GM03348 (cell line): ENCODE measurements at places on chromosomes 3 and 15.

GRCh38 chr3:23219117-23219516 lies 16.0 kb downstream of the UBE2E2 start:
- no peak for DNase-seq

DNA sequence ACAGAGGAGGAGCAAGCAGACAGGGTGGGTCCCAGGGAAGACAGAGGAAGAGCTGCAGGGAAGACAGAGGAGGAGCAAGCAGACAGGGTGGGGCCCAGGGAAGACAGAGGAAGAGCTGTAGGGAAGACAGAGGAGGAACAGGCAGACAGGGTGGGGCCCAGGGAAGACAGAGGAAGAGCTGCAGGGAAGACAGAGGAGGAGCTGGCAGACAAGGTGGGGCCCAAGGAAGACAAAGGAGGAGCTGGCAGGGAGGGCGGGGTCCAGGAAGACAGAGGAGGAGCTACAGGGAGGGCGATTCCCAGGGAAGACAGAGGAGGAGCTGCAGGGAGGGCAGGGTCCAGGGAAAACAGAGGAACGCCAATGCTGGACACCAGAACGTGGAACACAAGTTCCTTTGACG lies 66.5 kb downstream of the PLXNA1 start:
- DNase-seq, result no peak

DNA sequence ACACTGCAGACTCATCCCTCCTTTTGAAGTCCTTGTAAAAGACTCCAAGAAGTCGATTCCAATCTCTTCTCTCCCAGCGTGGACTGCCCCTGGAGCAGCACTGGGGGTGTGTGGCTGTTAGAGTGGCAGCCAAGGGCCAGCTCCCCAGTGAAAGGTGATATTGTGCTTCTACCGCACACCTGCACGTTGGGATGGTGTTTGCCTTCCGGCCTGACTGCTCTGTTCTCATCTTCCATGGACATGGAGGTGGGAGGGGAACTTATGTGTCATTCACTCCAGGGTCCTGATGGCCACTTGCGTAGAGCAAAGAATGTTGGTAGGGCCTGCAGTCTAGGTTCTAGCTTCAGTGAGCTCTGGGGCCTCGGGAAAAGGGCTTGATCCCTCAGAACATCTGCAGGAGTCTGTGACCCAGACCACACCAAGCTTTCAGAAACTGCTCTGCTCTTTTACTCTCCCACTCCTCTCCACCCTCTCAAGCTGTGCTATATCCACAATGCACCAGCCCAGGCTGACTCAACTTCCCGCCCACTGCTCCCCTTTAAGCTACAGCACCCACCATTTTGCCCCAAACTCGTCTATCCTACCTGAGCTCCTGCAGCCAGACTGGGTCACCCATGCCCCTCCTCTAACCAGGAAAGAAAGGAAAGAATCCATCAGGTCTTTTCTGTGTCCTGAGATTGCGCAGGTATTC lies 31.3 kb downstream of the LIPC start:
- DNase-seq, result no peak

- peak; percentile 82 for DNase-seq
These were observed 63.7 kb downstream of the SLC12A8 start for GRCh38 chr3:125148836-125149235.

- peak; percentile 78 for DNase-seq
These were observed 240.8 kb upstream of the KCNMB2 start for GRCh38 chr3:178295292-178295912.

DNA sequence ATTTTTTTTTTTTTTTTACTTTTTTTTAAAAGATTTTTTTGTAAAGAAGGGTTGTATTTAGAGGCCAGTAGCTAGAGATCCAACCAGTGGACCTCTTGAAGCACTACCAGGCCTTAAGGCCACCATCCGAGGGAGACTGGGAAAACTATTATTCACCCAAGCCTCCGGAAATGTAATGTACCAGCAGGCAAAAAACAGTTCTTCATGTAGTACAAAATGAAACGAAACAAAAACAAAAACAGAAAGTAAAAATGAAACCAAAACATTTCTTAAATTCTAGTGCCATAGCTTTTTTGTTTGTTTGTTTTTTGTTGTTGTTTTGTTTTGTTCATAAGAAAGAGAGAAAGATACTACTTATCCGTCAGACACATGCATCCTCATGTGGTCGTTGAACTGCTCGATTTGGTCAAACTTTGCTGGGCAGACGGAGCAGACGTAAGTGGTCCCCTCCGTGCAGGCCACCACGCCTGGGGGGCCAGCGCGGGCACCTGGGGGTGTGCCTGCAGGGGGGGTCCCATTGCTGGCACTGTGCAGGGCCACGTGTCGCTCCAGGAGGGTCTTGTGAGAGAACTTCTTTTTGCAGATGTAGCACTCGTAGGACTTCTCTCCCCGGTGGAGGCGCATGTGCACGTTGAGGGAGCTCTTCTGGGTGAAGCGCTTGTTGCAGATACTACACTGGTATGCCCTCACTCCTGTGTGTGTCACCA lies 45.0 kb downstream of the TIGIT start:
- DNase-seq, result no peak

GRCh38 chr3:20668411-20668810 lies 482.4 kb upstream of the SGO1 start:
- no peak for DNase-seq

GRCh38 chr15:39595338-39596221 lies 14.7 kb downstream of the THBS1 start:
- no peak for DNase-seq

GRCh38 chr3:22846566-22846965 lies 356.6 kb upstream of the UBE2E2 start:
- DNase-seq, result no peak

GRCh38 chr3:12224181-12225147 lies 64.4 kb upstream of the PPARG start:
- no peak for DNase-seq

DNA sequence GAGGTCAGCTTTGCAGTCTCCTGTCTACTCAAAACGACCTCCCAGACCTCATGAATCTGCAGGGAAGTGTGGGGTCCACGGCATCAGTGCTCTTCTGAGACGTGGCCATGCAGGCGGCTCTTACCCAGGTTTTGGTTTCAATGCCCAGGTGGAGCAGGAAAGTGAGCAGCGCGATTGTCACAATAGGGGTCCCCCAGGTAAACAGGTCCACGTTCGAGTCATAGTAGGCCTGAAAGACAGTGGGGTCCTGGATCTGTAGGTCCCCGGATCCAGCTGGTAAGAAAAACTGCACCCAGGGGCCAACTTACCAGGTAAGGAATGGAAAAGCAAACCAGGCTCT lies 182.5 kb downstream of the ATP10A start:
- no peak for DNase-seq

DNA sequence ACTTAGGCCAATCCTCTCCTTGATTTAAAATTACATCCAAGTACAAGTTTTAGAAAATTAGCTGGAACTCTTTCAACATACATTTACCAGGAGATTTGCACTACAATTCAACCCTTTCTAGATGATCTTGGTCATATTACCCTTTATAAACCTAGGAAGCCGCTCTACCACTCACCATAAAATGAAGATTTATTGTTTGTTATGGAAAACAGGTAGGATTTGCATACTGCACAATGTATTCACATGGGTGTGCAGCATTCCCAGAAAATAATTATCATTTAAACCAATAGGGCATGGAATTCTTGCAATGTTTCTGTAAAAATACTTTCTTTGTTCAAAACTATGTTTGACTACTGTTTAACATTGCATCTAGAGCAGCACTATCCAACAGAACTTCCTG lies 18.4 kb upstream of the RETNLB start:
- DNase-seq, result no peak

GRCh38 chr15:83462953-83463433 lies 15.9 kb downstream of the SH3GL3 start:
- no peak for DNase-seq

GRCh38 chr15:75785771-75786574 lies 57.3 kb upstream of the UBE2Q2 start:
- no peak for DNase-seq

DNA sequence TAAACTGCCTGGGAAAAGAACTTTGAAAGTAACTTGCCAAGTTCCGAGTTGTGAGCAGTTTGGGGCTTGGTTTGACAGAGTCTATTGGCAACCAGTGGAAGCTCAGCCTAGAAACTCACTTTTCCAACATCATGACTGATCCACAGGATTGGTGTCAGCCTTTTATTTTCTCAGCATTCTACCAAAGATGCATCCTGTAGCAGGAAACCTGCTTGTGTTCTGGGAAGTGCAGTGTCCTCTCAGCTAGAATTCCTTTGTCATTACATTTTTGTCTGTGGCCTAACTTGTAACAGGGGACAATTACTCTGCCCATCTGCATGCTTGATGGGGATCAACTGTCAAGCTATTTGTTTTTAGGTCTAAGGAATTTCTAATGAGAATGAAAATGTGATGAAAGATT lies 116.7 kb upstream of the LMOD3 start:
- DNase-seq, result no peak

- no peak for DNase-seq
These were observed 163.1 kb downstream of the MYRIP start for GRCh38 chr3:39972508-39972907.

DNA sequence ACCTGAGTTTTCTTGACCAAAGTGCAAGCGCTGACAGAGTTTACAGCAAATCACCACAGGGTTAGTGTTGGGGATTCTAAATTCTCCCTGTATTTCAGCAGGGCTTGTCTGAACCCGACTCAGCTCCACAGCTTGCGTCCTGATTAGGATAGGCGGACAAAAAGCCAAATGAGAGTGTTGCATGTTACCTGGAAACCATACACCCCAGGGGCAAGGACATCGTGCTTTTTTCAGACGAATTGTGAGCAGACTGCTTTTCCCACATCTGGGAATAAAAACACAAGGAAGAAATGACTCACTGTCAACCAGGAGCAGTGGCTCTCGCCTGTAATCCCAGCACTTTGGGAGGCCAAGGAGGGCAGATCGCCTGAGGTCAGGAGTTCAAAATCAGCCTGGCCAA lies 3.0 kb downstream of the DZIP1L start:
- DNase-seq, result no peak

DNA sequence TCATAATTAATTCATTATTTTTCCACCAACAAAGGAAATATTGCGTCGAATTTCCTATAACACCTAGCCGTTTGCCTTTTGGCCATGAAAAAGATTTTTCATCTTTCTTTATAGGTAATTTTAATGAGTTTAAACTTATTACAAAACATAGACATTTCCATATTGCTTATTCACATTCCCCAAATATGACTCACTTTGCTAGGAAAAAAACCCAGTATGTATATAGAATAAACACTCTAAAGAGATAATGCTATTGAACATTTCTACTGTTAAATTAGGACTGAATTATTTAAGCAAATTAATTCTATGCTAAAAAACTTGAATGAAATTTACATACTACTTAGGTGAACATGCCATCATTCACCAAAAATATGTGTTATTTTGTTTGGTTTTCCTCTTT lies 16.2 kb downstream of the ZPLD1 start:
- no peak for DNase-seq

DNA sequence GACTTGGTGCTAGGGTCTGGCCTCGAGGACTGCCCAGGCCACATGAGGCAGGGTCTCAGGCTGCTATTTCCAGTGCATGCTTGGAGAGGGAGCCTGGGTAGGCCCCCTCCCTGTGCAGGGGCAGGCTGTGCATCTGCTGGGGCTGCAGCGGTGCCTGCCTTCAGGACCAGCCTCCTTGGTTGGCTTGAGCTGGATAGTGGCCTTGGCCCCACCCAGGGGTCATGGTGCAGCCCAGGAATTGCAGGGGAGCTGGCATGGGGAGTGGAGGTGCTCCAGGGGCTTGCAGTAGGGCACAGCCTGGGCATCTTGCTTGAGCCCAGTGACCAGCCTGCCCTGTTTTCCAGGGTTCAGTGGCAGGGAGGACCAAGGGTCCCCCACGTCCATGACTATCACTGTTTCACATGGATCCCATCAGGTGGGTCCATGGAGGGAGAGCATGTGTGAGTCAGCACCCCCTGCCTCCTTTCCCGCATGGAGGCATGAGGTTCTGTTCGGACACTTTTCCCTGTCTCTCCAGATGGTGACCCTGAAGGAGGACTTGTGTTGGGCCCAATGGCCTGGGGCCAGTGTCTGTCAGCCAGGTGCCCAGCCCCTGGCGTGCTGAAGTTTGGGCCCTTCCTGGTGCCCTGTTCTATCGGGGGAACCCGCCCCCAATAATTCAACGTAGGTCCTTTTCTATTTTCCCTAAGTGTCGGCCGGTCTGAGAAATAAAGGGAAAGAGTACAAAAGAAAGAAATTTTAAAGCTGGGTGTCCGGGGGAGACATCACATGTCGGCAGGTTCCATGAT lies 218.6 kb downstream of the SNRPN start:
- peak; percentile 1 for DNase-seq

GRCh38 chr3:22159004-22159695 lies 408.1 kb upstream of the ZNF385D start:
- no peak for DNase-seq

GRCh38 chr3:14803981-14804834 lies 14.6 kb upstream of the FGD5 start:
- DNase-seq, result no peak

- no peak for DNase-seq
These were observed 15.0 kb upstream of the C15orf61 start for GRCh38 chr15:67505675-67506572.
